NCI-H774 (cell line): ENCODE measurements at places on chromosomes 16 and 17.

GRCh38 chr16:28038409-28038808 lies 25.1 kb downstream of the GSG1L start:
- DNase-seq, result no peak

DNA sequence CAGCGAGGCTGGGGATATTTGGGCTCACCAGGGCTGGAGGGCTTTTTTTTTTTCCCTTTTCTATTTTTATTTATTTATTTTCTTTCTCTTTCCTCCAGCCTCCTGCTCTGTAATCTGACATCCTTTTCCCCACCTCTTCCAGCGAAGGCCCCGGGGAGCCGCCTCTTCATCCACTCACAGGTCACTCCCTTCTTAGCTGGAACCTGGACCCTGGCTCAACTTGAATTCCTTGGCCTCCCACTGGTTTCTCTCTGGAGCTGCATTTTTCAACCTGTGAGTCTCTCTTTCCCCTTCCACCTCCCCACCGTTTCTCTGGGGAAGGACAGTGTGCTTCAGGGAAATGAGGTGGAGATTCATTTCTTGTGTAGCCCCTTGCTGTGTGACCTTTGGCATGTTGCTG lies 82.0 kb downstream of the MRM1 start:
- DNase-seq, result no peak

GRCh38 chr17:60526726-60527125 lies 684 bp upstream of the APPBP2 start:
- DNase-seq, result no peak

DNA sequence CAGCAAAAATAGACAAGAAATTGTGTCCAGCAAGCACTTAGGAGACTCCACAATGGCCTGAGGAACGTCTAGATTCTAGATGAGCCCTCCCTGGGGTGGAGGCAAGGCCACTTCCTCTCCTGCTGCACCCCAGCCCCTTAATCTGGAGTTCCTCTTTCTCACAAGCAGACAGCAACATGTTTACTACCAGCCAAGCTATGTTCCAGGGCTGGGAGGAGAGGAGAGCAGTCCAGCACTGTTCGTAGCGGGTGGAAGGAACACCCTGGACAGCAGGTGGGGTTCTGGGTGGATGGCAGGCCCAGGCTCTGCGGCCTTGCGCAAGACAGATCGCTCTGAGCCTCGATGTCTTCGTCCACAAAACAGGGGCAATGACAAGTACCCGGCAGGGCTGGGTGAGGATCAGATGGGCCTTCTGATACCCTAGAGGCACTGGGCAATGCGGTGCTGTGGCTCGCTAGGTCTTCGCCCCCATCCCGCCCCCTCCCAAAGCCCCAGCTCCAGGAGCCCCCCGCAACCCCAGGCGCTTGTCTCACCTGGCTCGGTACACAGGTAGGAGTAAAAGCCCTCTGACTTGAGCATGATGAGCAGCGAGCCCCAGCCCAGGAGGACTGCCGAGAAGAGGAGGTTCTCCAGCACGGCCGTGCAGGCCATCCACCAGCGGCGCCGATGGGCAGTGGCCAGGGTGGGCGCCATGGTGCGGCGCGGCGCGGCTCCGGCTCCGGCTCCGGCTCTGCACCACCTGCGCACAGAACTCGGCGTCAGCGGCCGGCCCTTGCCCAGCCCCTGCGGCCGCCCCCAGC lies 1.3 kb downstream of the SLC43A2 start:
- no peak for DNase-seq
